ENCODE measurements at places on chromosomes 3 and 15.

DNA sequence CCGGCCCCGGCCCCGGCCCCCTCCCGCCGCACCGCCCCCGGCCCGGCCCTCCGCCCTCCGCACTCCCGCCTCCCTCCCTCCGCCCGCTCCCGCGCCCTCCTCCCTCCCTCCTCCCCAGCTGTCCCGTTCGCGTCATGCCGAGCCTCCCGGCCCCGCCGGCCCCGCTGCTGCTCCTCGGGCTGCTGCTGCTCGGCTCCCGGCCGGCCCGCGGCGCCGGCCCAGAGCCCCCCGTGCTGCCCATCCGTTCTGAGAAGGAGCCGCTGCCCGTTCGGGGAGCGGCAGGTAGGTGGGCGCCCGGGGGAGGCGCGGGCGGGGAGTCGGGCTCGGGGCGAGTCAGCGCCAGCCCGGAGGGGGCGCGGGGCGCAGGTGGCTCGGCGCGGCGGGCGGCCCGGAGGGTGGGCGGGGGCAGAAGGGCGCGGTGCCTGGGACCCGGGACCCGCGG lies 352 bp downstream of the CHRD start:
- DNase-seq = no peak

GRCh38 chr3:118412503-118412902 lies 622.1 kb downstream of the IGSF11 start:
- DNase-seq = no peak

- DNase-seq = no peak
These were observed 223.4 kb upstream of the GADL1 start for GRCh38 chr3:31117854-31118253.

DNA sequence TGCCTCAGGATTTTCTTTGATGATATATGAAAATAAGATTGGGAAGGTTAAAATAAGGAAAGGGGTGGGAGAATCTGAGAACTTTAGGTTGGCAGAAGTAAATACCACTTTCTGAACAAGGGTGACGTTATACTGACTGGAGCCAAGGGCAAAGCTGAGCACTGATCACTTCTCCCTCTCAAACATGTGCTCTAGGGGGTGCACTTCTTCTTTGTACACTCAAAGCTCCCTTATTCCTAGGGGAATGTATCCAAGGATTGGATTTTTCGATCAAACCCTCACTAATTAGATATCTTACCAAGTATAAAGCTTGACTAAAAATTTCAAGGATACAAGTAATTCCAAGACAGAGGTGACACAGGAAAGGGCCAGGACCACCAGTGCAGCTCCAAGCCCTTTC lies 243.9 kb upstream of the UMPS start:
- DNase-seq = no peak

- no peak for DNase-seq
These were observed 32.5 kb upstream of the SIN3A start for GRCh38 chr15:75483961-75484360.

- DNase-seq = peak; percentile 92
These were observed at the start of gene XXYLT1 for GRCh38 chr3:195270817-195271409. XXYLT1 (minus strand) TSS chr3:195271159; CDS start chr3:195271058, 101 bp downstream.

DNA sequence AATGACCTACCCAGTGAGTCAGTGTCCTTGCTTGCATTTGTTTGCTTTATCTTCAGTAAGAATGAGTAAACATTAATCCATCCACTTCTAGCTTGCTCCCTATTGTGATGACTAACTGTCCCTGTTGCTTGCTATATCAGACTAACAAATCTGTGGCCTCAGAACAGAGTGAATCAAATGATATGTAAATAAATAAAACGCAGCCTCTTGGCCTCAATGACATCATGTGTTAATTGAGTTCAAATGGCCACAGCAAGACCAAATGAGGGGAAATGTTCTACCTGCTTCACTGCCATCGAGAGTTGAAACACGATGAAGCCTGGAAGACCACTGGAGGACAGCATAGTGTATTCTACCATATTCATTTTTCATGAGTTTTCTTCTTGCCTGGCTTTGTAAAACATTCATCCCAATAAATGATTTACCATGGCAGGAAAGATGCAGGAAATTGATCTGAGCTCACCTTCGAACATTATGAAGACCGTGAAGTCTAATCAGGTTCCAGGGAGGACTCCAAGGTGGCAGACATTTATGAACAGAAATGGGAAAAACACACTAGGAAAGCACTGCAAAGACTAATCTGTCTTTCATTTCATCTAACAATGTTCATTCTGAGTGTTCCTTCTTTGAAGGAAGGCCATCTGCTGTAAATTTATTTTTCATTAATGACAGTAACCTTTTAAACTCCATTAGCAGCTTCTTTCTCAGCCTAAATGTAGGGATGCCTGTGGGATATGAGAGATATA lies 1144.5 kb downstream of the TUSC7 start:
- no peak for DNase-seq

GRCh38 chr3:97670952-97671351 lies 93.6 kb upstream of the ARL6 start:
- DNase-seq = no peak

DNA sequence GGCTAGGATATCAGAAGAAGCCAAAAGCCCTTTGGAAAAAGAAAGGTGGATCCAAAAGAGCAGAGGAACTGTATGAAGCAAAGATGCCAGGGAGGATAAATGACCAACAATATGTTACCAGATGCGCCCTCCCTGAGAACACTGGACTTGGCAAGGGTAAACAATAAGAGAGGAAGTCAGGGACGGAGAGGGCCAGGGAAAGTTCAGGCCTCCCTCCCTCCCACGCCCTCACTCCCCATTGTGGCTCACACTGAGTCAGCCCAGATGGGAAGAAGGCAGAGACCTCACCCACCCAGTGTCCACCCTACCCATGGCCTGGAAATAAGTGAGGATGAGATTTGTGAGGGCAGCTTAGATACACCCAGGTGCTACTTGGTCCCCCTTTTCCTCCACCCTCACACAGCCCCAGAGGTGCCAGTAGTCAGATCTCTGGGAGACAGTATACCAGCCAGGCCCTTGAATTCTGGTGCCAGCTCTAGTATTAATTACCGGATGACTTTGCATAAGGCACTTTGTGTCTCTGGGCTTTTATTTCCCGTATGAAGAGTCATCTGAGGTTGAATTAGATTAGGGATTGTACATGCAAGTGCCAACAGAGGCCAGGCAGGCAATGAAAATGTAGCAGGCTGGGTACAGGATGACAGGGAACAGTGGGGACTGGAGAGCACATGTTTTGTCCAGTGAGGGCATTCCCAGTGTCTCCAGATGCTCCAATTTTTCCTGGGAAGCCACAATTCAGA lies 35.1 kb upstream of the FRMD4B start:
- DNase-seq = no peak

GRCh38 chr3:68088216-68088615 lies 433.8 kb upstream of the SUCLG2 start:
- DNase-seq = peak; percentile 42

- no peak for DNase-seq
These were observed 494.5 kb upstream of the PDZRN3 start for GRCh38 chr3:74119221-74119620.

- peak; percentile 51 for DNase-seq
These were observed 7.8 kb upstream of the FAM174B start for GRCh38 chr15:92663250-92663951.

DNA sequence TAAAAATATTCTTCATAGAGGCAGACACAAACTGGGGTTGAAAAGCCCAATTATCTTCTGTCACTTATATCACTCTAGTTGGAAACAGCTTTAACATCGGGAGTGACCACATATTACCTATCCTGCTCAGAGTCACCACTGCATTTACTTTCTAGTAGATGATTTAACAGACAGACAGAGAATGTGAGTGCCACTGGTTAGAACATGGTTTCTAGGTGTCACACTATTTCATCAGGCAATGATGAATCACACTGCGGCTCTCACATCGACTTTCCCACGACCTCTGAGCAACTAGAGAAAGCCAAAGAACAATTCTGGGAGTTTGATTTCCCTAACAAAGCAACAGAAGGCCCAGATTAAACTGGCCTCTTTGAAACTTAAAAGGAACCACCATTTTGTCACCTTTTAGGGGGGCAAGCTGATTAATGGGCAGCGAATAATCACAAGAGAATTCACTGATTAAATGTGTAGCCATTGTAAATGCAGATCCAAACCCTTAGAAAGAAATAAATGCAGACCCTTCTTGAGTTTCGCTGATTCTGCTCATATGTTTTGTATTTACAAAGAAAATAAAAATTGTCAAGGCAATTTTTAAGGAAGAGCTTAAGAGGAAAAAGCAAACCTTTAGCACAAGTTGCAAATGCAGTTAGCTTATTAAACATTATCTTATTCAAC lies 112.6 kb upstream of the KBTBD8 start:
- DNase-seq = no peak

GRCh38 chr3:150390087-150390486 lies 18.0 kb upstream of the TSC22D2 start:
- no peak for DNase-seq

Measured in stimulated activated CD8-positive, alpha-beta memory T cell treated with anti-CD3 and anti-CD28 coated beads, Interleukin-4, amount 100 ng/mL, for 48 hours (primary cell).